ENCODE measurements at places on chromosomes 7 and 10.

DNA sequence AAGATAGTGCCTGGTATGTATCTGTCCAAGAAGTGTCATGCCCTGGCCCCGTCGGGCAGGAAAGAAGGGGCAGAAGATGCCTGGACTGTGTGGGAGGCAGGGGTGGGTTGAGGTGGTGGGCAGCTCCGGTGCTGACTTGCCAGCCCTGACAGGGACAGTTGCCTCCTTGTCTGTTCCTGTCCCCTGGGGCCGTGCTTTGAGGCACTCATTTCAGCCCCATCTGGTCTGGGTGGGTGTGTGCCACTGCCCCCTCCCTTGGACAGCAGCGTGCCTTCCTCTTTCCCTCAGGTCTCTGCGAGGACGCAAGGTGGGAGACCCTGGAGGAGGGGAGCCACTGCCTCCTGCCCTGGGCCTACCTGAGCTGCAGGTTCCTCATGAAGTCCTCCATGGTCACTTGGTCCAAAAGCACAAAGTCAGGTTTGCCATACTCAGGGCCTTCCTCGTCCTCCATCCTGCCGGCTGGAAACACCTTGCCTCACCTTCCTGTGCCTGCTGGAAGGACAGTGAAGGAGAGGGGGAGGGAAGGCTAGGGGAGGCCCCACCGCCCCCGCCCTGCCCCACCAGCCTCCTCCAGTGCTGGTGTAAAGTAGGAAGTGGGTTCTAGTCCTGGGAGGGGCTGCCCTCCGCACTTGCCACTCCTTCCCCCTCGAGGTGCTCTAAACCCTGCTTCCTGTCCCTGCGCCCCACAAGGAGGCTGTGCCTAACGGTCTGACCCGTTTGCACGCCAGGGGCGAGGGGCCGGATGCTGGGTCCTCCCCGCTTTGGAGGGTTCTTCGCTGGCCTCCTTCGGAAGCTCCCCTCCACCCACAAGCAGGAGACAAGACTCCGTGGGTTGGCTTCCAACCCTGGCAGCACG lies at the start of gene MYO1G:
Gene MYO1G, minus strand, starts transcription at position 505 of the 856 bp plus-strand sequence. Its CDS starts 54 bp downstream, at position 451.
- peak; percentile 81 for DNase-seq

DNA sequence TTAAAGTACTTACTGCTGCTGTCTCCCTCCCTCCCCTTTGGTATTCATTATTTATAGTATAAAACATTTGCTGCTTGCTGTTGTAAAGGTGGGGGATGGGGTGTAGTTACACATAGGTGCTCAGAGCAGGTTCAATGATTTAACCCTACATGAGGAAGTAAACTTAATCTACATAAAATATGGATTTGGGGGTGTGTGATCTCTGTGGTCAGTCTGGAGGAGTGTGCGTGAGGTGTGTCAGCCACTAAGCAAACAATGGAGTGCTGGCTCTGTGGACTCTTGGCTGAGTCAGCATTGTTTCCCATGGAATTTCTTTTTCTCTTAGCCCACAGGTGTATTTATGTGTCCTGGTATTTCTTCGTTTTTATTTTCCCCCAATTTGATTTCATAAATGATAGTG lies 133.9 kb downstream of the AUTS2 start:
- no peak for DNase-seq

DNA sequence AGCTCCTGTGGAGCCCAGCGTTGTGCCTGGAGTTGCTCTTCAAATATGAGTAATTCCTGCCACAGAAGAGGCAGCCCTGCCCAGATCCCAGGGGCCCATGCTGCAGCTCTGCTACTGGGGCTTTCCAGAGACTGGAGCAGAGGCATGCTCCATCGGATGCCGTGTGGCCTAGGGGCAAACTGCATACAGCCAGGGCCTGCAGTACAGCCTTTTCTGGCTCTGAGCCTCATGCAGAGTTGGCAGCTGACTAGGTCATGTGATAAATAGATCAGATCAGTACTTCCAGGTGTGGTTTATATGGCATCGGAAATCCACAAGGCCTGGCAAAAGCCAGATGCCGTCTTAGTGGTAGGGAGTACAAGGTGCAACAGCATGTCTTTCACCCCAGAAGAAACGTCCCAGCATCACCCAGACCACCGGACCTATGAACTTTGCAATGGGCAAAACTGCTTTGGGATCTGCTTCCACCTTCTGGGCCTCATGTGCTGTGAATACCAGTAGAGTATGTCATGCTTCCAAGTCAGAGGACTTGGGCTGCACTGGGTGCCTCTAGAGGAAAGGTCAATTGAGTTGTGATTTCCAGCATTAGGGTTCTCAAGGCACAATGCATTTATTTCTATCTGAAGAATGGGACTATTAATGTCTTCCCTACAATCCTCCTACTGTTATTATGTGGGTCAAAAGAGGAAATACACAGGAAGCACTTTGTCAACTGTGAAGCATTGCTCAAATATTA lies 250.7 kb upstream of the ZNF32 start:
- no peak for DNase-seq

DNA sequence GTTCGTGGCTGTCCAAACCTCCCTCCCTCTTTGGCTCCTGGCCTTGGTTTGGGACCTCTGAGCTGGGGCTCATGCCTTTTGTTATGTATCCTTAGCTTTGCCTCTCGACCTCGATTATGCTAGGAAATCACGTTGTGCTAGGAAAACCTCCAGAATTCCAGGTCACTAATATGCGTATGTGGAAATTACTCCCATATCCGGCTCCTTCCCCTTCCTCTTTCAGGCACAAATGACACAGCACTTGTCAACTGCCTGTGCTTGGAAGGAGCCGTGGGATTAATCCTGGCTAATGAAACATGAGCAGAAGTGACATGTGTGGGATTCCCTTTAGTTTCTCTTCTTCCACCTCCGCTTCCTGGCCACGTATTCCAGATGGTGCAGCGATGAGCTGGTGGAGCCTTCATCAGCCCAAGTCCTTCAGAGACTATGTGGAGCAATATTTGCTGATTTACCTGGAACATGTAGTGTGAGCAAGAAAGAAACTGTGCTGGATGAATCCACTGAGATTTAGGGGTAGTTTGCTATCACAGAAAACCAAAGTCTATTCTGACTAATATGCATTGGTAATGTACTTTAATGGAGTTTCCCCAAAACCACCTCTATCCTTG lies 149.2 kb downstream of the REEP3 start:
- no peak for DNase-seq

DNA sequence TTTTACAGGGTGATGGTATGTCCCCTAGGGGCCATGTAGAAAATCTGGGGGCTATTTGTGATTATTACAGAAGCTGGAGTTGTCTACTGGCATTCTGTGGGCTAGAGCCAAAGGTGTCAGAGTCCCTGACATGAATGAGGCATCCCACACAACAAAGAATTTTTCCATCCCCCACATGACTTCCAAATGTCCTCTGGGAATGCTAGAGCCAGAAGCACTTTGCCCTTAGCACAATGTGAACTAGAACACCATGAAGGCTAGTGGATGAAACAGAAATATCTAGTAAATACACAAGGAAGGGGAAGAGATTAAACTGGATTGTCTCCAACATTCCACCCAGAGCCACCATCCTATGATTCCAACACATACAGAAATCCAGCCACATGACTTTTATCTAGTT lies 46.9 kb downstream of the FAM13C start:
- no peak for DNase-seq

GRCh38 chr7:130144312-130145171 lies 60.7 kb downstream of the TMEM209 start:
- no peak for DNase-seq

GRCh38 chr10:130744631-130745030 lies 566.9 kb downstream of the TCERG1L start:
- no peak for DNase-seq

- no peak for DNase-seq
Observed at GRCh38 chr7:47661051-47661714, 79.3 kb upstream of the TNS3 start.

GRCh38 chr7:13262929-13263530 lies 575.6 kb downstream of the ARL4A start:
- DNase-seq, result no peak

- DNase-seq, result no peak
Observed at GRCh38 chr7:16171928-16172327, 249.4 kb downstream of the CRPPA start.

GRCh38 chr7:141949021-141949420 lies 2.2 kb upstream of the CLEC5A start:
- no peak for DNase-seq

GRCh38 chr7:73901823-73902597 lies 41.1 kb downstream of the TMEM270 start:
- DNase-seq, result no peak

DNA sequence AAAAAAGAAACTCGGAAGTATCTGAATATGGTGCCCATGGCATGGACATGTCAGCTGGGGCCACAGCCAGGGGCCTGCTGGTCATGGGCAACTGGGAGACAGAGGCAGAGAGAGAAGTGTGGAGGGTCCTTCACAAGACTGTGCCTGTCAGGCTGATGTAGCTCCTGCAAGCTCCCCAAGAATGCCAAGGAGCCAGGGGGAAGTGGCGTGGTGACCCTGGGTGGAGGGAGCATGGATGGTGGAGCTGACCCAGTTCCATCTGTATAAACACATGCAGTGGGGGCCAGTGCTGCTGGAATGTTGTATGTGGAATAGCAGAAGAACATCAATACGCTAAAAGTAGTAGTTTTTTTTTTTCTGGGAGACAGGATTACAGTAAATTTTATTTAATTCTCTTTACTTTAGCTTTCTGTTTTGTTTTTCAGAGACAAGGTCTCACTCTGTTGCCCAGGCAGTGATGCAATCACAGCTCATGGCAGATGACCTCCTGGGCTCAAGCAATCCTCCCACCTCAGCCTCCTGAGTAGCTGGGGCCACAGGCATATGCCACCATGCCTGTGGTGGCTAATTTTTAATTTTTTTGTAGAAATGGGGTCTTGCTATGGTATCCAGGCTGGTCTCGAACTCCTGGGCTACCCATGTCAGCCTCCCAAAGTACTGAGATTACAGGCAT lies 10.5 kb upstream of the ZMIZ2 start:
- no peak for DNase-seq

DNA sequence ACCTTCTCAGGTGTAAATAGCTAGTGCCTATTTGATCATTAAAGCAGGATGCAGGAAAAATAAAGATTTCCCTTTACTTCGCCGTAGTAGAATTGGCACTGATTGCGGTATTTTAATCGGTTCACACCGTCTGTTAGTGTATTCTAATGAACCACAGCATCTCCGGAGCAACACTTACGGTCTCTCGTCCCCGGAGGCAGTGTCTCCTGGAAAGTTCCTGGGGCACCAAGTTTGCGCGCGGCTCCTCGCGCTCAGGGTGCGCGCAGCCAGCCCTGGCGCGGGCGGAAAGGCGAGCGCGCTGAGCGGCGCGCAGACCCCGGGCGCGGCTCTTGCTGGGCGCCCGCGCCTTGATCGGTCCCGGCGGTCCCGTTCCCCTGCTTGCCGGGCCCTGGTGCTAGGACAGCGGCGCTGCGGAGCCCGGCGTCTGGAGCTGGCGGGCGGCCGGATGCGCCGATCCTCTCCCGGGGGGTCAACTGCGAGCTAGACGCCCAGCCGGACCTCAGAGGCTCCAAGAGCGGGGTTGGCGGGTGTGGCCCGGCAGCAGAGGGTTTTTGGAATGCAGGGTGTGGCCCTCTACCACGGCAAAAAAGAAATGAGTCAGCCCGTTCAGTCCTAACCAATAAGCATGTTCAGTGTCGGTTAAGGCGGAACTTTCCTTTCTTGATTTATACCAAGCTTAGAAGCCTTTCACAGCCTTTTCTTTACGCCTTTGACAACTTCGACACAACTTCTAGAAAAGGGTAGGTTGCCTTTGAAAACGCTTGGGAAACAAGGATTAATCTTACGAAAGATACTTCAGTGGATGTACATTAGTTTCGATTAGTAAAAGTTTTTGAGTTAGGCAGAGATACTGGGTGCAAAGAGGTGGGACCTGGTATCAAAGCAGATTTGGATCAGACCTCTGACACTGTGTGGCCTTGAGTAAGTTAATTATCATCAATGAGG lies 166.8 kb upstream of the ASAH2 start:
- DNase-seq, result peak; percentile 16

DNA sequence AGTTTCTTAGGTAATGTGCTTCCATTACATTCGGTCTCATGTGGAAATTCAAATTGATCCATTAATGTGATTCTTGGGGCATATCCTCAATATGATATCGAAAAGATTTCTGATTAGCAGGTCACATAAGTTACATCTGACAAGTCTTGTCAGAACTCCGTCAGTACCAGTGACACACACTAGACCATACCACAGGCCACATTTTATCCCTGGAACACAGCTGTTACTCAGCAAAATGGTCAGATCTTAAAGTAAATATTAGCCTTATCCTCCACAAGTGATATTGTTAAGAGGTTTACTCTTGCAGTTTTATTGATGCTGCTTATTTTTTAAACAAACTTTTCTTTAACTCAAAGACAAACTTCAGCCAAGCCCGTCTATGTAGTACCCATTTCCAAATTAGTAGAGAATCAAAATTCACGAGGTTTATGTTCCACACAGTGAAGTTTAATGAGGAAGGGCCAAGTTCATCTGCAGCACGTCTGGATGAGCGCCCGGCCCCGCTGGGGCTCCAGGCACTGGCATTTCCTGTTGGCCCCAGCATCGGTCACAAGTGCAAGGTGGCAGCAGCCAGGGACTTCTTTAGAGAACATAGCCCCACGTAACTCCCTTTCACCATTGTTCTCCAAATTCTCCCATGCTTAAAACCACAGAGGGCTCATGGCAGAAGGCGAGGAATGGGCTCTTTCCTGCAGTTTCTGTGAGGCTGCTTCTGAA lies 132.2 kb downstream of the VIPR2 start:
- DNase-seq, result no peak

GRCh38 chr10:104076743-104077160 lies 8.9 kb downstream of the COL17A1 start:
- DNase-seq, result no peak

- DNase-seq, result no peak
Observed at GRCh38 chr7:105932835-105933477, 30.1 kb upstream of the CDHR3 start.

DNA sequence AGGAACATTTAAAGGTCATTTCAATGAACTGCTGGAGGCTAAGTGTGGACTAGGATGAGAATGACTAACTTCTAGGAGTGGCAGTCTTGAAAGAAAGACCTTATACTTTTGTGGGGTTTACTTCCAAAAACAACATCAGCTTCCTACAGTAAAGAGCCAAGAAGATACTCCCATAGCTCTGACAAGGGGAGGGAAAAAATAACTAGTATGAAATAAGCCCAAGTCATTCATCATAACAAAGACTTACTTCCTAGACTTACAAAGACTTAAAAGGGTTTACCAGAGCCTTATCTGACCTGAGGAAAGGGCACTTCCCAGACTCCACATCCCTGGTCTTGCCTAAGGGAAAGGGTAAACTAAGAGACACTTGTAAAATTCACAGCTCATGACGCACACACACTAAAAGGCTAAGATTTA lies 31.7 kb downstream of the ARHGAP12 start:
- no peak for DNase-seq

DNA sequence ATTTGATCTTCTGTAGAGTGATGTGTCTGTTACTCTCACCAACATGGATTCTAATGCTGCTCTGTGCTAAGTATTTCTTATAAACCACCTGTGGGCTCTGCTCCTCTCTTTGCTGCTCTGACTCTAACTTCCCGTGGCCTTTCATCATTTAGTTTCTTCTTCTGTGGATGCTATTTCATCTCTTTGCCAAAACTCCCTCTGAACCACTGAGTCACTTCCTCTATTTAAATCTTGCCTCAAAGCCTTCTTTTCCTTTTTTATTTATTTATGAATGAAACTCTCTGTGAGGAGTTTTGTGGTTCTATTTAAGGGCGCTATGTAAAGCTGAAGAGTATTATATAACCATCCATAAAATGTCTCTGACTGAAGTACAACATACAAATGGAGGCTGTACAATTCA lies 538.5 kb downstream of the SUGCT start:
- no peak for DNase-seq

Measured in activated CD4-positive, alpha-beta T cell treated with anti-CD3 and anti-CD28 coated beads for 4 hours (primary cell).